ENCODE measurements at places on chromosomes 7 and 10. TPM values are rescaled to one million over a fixed set of nuclear protein-coding genes. Genes with fewer than 3 reads are reported as not detected.
A peak's percentile ranks its signal among the peaks of the same experiment; 100 is the strongest.

- H3K27ac ChIP-seq: no peak overlapping the region
- no peaks in the 10 kb centered on the region for H3K4me1 ChIP-seq
- H3K36me3 ChIP-seq: no peaks in the 10 kb centered on the region
- no peak overlapping the region for H3K4me3 ChIP-seq
- DNase-seq: no peak
Observed at GRCh38 chr7:69025249-69025648, 573.0 kb upstream of the AUTS2 start.

- DNase-seq: no peak
- H3K4me3 ChIP-seq: no peak overlapping the region
- H3K27ac ChIP-seq: no peak overlapping the region
- H3K4me1 ChIP-seq: no peaks in the 10 kb centered on the region
- no peaks in the 10 kb centered on the region for H3K36me3 ChIP-seq
Observed at GRCh38 chr10:127755753-127756152, 18.8 kb downstream of the FOXI2 start.

The CCDC136 gene
- 6.8 TPM for total RNA-seq

DNA sequence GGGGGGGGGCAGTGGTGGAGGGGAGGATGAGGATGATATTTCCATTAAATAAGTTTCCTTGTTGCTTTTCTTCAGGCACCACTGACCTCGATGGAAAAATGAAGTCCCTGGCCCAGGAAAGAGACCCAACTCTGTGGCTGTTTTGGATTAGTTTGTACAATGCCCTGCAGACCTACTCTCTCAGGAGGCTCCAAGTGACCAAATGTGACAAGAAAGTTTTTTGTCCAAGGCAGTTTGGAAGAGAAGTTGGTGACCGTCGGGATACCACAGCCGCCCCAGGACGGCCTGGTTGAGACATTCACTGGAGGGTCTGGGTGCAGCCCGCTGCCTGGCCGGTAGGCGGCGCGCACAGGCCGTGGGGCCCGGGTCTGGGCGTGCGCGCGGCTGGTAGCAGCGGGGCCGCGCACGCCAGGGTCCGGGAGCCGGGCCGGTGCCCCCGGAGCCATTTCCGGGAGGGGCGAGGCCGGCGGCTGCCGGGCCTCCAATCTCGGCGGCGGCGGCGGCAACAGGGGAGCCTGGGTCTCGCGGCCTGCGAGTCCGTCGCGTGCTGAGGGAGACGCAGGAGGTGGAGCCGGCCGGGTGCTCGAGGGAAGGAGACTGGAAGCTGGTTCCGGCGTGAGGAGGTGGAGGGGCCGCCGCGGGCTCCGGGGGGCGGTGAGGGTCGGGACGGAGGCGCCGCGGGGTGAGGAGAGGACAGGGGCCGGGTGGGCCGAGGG lies at the start of gene SGPL1:
Gene SGPL1, plus strand, starts transcription at position 445 of the 716 bp plus-strand sequence. CDS start 906 bp downstream, outside the sequence.
- DNase-seq: peak; percentile 84
- peaks cover 4% of the 10 kb centered on the region for H3K36me3 ChIP-seq
- H3K27me3 ChIP-seq: no peaks in the 10 kb centered on the region
- H3K4me3 ChIP-seq: peak within 1 kb of the TSS; percentile 81

The LIPJ gene
- not detected for total RNA-seq

The EVX1 gene
- total RNA-seq: not detected

GRCh38 chr10:33179067-33179466 lies 155.4 kb downstream of the NRP1 start:
- no peak overlapping the region for H3K27ac ChIP-seq
- H3K27me3 ChIP-seq: peaks cover 26% of the 10 kb centered on the region
- DNase-seq: no peak
- H3K4me1 ChIP-seq: no peaks in the 10 kb centered on the region
- H3K36me3 ChIP-seq: no peaks in the 10 kb centered on the region
- no peak overlapping the region for H3K4me3 ChIP-seq

DNA sequence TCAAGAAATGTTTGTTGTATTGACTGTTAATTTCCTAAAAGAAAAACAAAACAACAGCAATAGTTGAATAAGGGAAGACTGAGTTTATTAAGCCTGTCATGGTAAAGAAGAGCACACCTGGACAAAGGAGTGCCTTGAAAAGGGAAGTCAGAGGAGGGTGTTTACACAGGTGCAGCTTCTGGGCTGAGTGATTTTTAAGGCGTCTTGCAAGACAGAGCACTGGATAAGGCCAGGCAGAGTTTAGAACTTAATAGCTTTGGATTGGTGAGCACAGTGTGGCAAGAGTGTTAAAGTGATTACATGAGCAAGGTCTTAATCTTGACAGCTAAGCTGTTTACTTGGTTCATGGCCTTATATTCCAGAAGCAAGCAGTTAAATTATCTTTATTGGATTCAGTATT lies 423.2 kb downstream of the CNTNAP2 start:
- no peak overlapping the region for H3K4me3 ChIP-seq
- H3K4me1 ChIP-seq: no peaks in the 10 kb centered on the region
- no peak for DNase-seq
- no peaks in the 10 kb centered on the region for H3K36me3 ChIP-seq
- H3K27ac ChIP-seq: no peak overlapping the region

The TAS2R5 gene
- 1.3 TPM for total RNA-seq

GRCh38 chr10:33749067-33749735 lies 414.7 kb upstream of the NRP1 start:
- no peak overlapping the region for H3K4me3 ChIP-seq
- no peaks in the 10 kb centered on the region for H3K36me3 ChIP-seq
- no peak for DNase-seq
- no peaks in the 10 kb centered on the region for H3K27me3 ChIP-seq
- no peaks in the 10 kb centered on the region for H3K4me1 ChIP-seq
- no peak overlapping the region for H3K27ac ChIP-seq

GRCh38 chr7:127817466-127817865 lies 165.5 kb downstream of the SND1 start:
- no peak overlapping the region for H3K27ac ChIP-seq
- no peaks in the 10 kb centered on the region for H3K27me3 ChIP-seq
- DNase-seq: no peak

DNA sequence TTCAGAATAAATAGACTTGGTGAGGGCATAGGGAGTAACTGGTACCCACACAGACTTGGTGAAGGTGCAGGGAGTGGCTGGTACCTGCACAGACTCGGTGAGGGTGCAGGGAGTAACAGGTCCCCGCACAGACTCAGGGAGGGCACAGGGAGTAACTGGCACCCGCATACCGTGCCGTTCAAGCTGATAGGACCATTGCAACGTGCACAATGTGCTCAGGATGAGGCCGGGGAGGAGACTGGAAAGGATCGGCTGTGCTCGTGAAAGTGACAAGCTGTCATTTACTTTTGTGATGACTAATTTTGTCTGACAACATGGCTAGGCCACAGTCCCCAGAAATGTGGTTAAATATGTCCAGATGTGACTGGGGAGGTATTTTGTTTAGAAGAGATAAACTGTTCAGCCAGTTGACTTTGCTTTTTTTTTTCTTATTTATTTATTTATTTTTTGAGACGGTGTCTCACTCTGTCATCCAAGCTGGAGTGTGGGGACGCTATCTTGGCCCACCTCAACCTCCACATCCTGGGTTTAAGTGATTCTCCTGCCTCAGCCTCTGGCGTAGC lies 76.2 kb upstream of the NMT2 start:
- no peaks in the 10 kb centered on the region for H3K27me3 ChIP-seq
- peaks cover 10% of the 10 kb centered on the region for H3K4me1 ChIP-seq

DNA sequence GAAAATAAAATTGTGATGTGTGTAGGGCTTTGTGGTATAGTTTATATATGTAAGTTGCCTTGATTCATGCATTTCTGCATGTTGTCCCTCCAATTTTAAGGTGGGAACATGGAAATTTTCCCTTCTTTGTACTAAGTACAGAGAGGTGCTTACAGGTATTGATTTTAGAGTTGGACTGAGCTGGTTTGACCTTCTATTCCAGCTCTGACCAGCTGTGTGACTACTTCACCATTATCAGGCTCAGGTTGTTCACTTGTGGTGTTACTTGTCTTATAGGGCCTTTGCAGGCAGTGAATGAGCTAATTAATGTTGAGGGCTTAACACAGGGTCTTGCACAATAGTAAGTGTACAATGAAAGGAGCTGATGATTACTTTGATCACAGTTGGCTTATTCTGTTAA lies 16.3 kb downstream of the ZNF804B start:
- no peaks in the 10 kb centered on the region for H3K4me1 ChIP-seq
- no peaks in the 10 kb centered on the region for H3K36me3 ChIP-seq
- H3K27ac ChIP-seq: no peak overlapping the region
- no peak for DNase-seq
- no peaks in the 10 kb centered on the region for H3K27me3 ChIP-seq

The GDF2 gene
- not detected for total RNA-seq

DNA sequence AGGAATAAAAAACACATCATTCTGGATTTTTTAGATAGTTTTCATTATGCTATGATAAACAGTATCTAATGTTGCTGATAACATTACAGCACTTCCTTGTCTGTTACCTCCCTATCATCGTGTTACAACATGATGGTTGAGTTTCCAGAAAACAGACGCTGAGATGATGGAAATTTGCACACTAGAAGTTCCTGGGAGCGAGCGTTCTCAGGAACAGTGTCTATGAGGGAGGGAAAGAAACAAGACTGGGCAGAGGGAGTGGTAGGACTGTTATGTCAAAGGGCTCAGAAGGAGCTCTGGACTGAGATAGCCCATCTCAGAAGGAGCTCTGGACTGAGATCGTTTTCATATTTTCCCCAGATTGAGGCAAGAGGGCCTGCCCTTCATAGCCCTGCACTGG lies 121.6 kb downstream of the REEP3 start:
- peaks cover 5% of the 10 kb centered on the region for H3K4me1 ChIP-seq
- no peak overlapping the region for H3K27ac ChIP-seq
- H3K4me3 ChIP-seq: no peak overlapping the region
- no peak for DNase-seq

DNA sequence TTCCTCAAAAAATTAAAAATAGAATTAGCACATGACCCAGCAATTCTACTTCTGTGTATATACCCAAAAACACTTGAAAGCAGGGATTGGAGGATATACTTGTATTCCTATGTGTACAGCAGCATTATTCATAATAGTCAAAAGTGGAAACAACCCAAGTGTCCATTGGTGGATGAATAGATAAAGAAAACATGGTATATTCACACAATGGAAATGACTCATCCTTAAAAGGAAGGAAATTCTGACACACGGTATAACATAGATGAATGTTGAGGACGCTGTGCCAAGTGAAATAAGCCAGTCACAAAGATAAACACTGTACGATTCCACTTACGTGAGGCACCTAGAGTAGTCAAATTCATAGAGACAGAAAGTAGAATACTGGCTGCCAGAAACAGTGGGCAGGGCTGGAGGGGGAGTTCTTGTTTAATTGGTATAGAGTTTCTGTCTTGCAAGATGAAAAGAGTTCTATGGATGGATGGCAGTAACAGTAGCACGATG lies 26.6 kb upstream of the KAT6B start:
- H3K27ac ChIP-seq: no peak overlapping the region
- H3K4me1 ChIP-seq: peaks cover 11% of the 10 kb centered on the region
- no peak for DNase-seq
- H3K4me3 ChIP-seq: no peak overlapping the region

DNA sequence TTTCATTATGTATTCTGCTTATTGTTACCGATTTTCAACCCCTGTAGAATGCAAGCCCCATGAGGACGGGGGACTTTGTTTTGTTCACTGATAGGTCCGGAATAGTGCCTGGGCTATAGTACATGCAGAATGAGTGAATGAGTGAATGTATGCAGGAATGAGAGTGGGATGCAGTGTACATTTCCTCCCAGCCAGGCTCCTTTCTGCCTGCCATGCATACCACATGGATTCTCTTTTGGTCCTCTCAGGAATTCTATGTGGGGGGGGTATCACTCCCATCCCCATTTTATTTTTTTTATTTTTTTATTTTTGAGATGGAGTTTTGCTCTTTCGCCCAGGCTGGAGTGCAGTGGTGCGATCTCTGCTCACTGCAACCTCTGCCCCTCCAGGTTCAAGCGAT lies 16.7 kb downstream of the TRIM56 start:
- peaks cover 12% of the 10 kb centered on the region for H3K27me3 ChIP-seq
- no peaks in the 10 kb centered on the region for H3K36me3 ChIP-seq
- no peak for DNase-seq
- H3K4me3 ChIP-seq: no peak overlapping the region

DNA sequence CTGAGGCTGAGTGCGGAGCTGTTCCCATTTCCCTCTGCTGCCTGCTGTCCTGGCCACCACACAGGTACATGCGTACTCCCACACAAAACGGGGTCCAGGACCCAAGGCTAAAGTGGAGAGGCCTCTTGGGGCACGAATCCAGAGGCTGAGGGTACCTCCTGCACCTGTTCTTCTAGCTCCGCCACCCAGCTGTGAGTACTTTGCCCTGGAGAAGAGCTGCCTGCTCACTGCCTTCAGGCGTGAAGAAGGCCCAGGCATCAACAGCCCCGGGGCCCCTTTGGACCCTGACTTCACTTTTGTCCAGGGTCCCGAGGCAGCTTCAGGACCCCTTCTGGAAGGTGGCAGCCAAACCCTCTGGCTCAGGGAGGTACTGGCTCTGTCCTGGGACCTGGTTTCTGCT lies 88.6 kb downstream of the HIF1AN start:
- H3K27me3 ChIP-seq: peaks cover 56% of the 10 kb centered on the region
- no peak overlapping the region for H3K4me3 ChIP-seq
- H3K4me1 ChIP-seq: no peaks in the 10 kb centered on the region
- no peak for DNase-seq
- no peaks in the 10 kb centered on the region for H3K36me3 ChIP-seq
- no peak overlapping the region for H3K27ac ChIP-seq

DNA sequence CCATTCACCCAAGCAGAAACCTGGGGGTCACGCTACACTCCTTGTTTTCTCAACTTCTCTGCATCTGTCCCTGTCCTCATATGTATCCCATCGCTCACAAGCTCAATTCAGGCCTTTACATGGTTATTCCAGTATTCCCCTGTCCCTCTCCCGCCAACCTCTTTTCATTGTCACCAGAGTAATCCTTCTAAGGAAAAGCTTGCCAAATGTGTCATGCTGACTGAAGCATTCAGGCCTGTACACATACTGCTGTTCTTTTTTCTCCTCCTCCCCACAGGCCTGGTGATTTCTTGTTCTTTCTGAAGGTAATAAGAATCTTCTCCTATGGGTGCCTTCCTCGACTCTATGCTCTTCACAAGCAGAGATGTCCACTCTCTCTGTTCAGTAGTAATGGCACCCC lies 282.2 kb downstream of the PHTF2 start:
- peaks cover 6% of the 10 kb centered on the region for H3K27me3 ChIP-seq
- DNase-seq: no peak
- no peak overlapping the region for H3K4me3 ChIP-seq
- no peaks in the 10 kb centered on the region for H3K4me1 ChIP-seq

GRCh38 chr7:98659756-98660155 lies 42.7 kb downstream of the NPTX2 start:
- H3K4me1 ChIP-seq: no peaks in the 10 kb centered on the region
- H3K4me3 ChIP-seq: no peak overlapping the region
- H3K27me3 ChIP-seq: no peaks in the 10 kb centered on the region
- no peaks in the 10 kb centered on the region for H3K36me3 ChIP-seq
- no peak for DNase-seq
